Cerebellar cortex (tissue), 1 donor: ENCODE measurements at places on chromosomes 2 and 18.

DNA sequence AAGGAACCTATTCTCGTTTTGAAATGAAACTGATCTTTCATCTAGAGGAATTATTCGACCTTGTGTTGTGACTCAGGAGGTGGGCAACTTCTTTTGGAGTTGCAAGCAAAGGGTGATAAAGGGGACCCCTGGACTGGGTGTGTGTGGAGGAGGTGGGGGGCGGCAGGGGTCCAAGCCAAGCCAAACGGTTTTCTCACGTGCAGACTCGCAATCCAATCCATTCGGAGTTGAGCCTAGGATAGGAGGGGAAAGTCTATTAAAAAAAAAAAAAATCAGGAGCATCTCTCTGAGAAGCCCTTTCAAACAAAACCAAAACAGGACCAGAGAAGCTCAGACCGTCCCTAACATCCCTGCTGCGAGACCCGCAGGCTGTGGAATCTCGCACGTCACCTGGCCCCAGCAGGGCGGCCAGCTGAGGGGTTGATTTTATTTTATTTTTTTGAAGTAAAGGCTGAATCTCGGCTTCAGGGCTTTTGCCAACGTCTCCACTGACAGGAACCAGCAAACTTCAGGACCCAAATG lies 3.7 kb upstream of the ZEB2 start:
- DNase-seq = no peak

DNA sequence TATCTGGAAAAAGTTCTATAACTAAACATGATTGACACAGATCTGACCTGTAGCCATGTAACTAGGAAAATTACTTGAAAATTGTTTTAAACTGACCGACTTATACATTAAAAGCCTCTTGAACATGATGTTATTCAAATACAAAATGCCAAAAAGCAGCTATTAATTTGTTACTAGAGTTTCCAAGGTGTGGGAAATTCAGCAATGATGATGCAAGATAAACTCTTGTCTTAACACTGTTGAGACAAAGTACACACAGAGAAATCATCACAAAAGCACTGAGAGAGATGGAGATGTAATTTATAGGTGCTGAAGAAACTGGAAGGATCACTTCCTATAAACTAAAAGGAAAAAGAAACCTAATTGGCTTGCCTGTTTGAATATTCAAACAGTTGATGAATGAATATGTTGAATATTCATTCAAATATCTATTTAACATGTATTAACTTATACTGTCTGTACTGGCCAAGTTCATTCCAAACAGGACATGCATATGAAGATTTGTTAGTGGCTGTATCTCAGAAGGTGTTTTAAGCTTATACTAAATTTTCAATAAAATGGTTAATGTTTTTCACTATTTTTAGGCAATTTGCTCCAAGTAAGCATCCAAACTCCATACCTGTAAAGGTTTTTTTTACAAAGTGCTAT lies 34.6 kb upstream of the WDR75 start:
- DNase-seq = no peak

DNA sequence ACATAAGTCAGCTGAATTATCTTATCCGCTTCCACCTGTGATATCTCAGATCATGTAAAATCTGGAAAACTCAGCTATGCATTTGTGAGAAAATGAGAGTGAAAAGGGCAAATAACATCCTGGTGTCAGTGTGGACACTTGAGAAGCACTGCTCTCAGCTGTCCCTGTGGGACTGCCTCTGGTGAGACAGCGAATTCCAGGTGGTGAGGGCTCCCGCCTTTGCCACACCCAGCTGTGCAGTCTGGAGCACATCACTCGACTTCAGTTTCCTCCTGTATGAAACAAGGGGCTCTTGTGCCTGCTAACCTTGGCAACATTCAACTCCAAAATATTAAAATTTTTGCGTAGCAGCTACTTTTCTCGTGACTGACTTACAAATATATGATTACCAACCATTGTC lies 194.9 kb upstream of the BOD1L2 start:
- no peak for DNase-seq

- DNase-seq = no peak
Measured at GRCh38 chr2:230898016-230898712, 26.9 kb downstream of the GPR55 start.

- DNase-seq = no peak
Measured at GRCh38 chr18:10846657-10847407, 302.5 kb downstream of the PIEZO2 start.

GRCh38 chr2:127355407-127356008 lies 32.3 kb downstream of the MAP3K2 start:
- DNase-seq = no peak

- no peak for DNase-seq
Measured at GRCh38 chr2:176399074-176399598, 129.9 kb downstream of the MTX2 start.

DNA sequence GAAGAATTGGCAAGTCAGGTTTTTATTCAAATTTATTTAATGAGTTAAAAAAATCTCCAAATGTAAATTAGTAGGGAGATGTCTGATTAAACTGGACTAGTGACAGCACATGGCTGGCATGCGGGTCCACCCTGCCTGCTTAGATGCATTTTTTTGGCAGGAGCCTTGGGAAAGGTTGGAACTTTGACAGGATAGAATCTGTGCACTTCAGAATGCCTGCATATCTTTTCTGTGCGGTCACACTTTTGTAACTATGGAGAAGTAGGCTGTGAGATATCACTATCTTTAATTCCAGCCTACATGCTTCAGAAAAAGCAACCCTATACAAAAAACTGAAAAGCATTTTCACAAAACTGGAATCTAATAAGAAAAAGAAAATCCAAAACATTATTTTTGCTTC lies 317.8 kb downstream of the MBD2 start:
- peak; percentile 7 for DNase-seq
